Small intestine (tissue), 16 donors: ENCODE measurements at places on chromosomes 5 and 9.

GRCh38 chr5:148005788-148006520 is 57.8 kb upstream of the SPINK5 start:
- peak; percentile 1 for DNase-seq
- no peaks in the 10 kb centered on the region for H3K4me1 ChIP-seq
- no peaks in the 10 kb centered on the region for H3K27me3 ChIP-seq
- H3K4me3 ChIP-seq, result no peak overlapping the region
- H3K36me3 ChIP-seq, result no peaks in the 10 kb centered on the region

GRCh38 chr9:19828576-19829109 is 39.8 kb upstream of the SLC24A2 start:
- no peaks in the 10 kb centered on the region for H3K27me3 ChIP-seq
- DNase-seq, result no peak
- no peak overlapping the region for H3K27ac ChIP-seq
- H3K4me1 ChIP-seq, result no peaks in the 10 kb centered on the region
- H3K4me3 ChIP-seq, result no peak overlapping the region
- H3K36me3 ChIP-seq, result no peaks in the 10 kb centered on the region

DNA sequence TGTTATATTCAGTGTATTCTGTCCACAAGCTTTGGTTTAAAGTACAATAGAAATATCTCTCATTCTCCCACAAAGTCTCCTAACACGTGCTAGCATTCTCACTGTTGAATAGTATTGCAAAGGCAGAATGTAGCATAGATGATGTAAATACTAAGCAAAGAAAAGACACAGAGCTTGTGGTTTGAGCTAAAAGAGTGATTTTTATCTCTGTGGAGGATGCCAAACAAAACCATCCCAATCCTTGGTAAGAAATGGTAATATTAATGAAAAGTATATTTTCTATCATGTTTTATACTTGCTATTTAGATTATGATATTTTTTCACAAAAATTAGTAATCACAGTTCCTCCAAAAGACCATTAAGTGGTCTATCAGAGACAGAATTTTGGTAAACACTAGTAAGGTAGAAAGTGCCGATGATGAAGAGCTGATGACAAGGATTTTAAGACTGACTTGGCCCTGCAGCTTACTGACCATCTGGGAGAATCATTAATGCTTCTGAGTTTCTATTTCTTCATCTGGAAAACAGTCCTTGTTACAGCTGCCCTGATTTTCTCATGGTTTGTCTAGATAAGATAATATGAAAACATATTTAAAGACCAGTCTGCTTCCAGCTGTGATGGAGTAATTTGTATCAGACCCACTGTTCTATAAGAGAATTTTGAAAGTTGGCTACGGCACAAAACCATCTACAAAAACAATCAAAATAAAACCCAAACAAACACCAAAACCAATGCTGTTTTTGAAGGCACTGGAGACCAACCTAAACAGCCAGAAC is 510.2 kb downstream of the SPATA31D1 start:
- H3K4me3 ChIP-seq, result no peak overlapping the region
- H3K27me3 ChIP-seq, result no peaks in the 10 kb centered on the region
- DNase-seq, result no peak
- H3K4me1 ChIP-seq, result no peaks in the 10 kb centered on the region
- H3K36me3 ChIP-seq, result no peaks in the 10 kb centered on the region

GRCh38 chr5:95858023-95858461 is 35.5 kb upstream of the GLRX start:
- H3K27ac ChIP-seq, result no peak overlapping the region
- no peaks in the 10 kb centered on the region for H3K36me3 ChIP-seq
- no peak overlapping the region for H3K4me3 ChIP-seq
- peaks cover 13% of the 10 kb centered on the region for H3K4me1 ChIP-seq
- H3K27me3 ChIP-seq, result no peaks in the 10 kb centered on the region
- no peak for DNase-seq

- no peaks in the 10 kb centered on the region for H3K4me1 ChIP-seq
- H3K36me3 ChIP-seq, result no peaks in the 10 kb centered on the region
- no peak overlapping the region for H3K4me3 ChIP-seq
These were observed 96.6 kb upstream of the CD180 start for GRCh38 chr5:67293226-67293625.

- H3K36me3 ChIP-seq, result peaks cover 68% of the 10 kb centered on the region
- DNase-seq, result no peak
These were observed 17.6 kb downstream of the NDUFS6 start for GRCh38 chr5:1818784-1819183.

GRCh38 chr5:159027504-159027903 is 72.2 kb downstream of the EBF1 start:
- peaks cover 1% of the 10 kb centered on the region for H3K27me3 ChIP-seq
- no peak overlapping the region for H3K4me3 ChIP-seq
- H3K27ac ChIP-seq, result no peak overlapping the region
- no peaks in the 10 kb centered on the region for H3K4me1 ChIP-seq
- DNase-seq, result no peak

- no peak overlapping the region for H3K27ac ChIP-seq
- no peak overlapping the region for H3K4me3 ChIP-seq
- H3K36me3 ChIP-seq, result no peaks in the 10 kb centered on the region
- DNase-seq, result no peak
These were observed 155.4 kb downstream of the SEMA6A start for GRCh38 chr5:116419258-116419657.

DNA sequence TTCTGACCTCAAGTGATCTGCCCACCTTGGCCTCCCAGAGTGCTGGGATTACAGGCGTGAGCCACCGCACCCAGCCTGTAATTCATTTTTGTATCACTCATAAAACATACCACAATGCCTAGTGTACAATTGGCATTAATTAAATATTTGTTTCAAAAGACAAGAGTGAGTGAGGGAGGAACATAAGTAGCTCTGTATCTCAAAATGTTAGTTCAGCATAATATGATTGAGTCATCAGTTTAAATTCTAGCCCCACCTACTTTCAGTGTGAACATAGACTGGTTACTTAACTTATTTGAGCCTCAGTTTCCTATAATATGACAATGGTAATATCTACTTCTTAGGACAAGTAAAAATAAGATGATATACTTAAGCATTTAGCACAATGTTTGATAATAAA is 26.9 kb downstream of the INVS start:
- H3K36me3 ChIP-seq, result peaks cover 1% of the 10 kb centered on the region
- no peak for DNase-seq
- no peak overlapping the region for H3K27ac ChIP-seq
- H3K4me3 ChIP-seq, result no peak overlapping the region
- no peaks in the 10 kb centered on the region for H3K27me3 ChIP-seq

- H3K4me1 ChIP-seq, result no peaks in the 10 kb centered on the region
- H3K27me3 ChIP-seq, result no peaks in the 10 kb centered on the region
- no peak for DNase-seq
- H3K4me3 ChIP-seq, result no peak overlapping the region
- H3K27ac ChIP-seq, result no peak overlapping the region
- no peaks in the 10 kb centered on the region for H3K36me3 ChIP-seq
These were observed 291.8 kb upstream of the IRX4 start for GRCh38 chr5:2174538-2174937.

DNA sequence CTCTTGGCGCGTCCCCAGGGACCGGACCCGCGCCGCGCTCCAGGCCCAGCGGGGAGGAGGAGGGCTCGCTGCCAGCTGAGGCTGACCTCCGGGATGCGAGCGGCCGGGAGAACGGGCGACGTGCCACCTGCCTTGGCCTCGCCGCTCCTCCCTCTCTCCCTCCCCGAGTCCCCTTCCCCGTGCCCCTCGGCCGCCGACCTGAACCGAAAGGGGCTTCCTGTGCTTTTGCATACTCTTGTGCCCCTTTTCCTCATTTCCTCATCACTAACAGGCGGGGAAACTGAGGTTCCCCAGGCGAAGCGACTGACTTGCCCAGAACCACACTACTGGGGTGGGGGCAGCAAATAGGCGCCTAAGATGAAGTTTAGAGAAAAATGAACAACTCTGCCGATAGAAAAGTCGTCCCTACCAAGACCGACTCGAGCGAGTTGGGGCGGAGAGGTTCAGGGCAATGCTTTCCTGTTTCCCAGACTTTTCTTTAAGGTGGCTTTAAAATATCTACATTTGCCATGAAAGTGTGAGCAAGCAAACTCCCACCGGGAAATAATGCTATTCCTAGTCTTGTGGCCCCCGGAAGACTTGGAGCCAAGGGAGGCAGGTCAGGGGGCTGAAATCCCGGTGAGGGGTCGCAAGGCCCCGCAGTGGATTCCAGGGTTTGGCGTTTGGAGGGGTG is 580 bp upstream of the DUSP1 start:
- H3K4me1 ChIP-seq, result peaks cover 8% of the 10 kb centered on the region
- H3K27ac ChIP-seq, result peak overlapping the region; percentile 91
- peak overlapping the region; percentile 47 for H3K4me3 ChIP-seq
- DNase-seq, result peak; percentile 37
- H3K36me3 ChIP-seq, result peaks cover 25% of the 10 kb centered on the region
- no peaks in the 10 kb centered on the region for H3K27me3 ChIP-seq

DNA sequence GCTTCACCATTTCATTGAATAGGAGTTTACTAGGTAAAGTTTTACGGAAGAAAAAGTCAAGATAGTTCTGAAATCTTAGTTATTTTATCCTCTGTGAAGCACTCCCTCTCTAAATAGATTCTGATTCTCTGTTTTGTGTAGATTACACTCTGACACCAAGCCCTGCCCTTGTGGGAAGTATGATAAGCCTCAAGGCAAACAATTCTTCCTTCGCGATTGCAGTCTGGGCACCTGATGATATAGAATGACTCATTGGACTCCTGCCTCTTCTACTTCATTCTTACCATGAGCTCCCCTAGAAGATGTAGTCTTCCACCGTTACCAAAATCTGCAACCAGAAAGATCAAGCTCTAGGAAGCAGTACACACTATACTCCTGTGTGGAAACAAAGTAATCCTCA is 626.9 kb upstream of the PTGER4 start:
- no peak overlapping the region for H3K4me3 ChIP-seq
- H3K27me3 ChIP-seq, result no peaks in the 10 kb centered on the region
- no peak overlapping the region for H3K27ac ChIP-seq
- no peaks in the 10 kb centered on the region for H3K4me1 ChIP-seq

GRCh38 chr9:32956606-32957005 is 44.8 kb downstream of the APTX start:
- no peak overlapping the region for H3K27ac ChIP-seq
- H3K4me1 ChIP-seq, result no peaks in the 10 kb centered on the region
- no peak overlapping the region for H3K4me3 ChIP-seq
- DNase-seq, result no peak

DNA sequence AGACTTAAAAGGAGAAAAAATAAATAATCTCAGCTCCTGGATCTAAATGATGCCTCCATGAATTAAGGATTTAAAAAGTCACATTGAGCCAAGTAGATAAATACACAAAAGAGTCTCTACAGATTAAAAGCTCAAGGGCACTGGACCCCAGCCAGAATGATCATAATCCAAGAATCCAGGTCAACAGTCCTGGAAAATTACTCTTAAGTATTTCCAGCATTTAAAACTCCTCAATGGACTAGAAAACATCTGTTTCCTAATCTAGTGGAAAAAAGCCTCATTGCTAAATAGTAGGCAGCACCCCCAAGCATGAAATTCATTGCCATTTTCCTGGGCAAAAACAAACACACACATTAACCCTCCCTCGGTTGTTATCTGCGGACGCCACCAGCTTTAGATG is 96.8 kb downstream of the FRMD3 start:
- no peak overlapping the region for H3K4me3 ChIP-seq
- H3K4me1 ChIP-seq, result no peaks in the 10 kb centered on the region
- H3K27me3 ChIP-seq, result no peaks in the 10 kb centered on the region
- H3K27ac ChIP-seq, result no peak overlapping the region

DNA sequence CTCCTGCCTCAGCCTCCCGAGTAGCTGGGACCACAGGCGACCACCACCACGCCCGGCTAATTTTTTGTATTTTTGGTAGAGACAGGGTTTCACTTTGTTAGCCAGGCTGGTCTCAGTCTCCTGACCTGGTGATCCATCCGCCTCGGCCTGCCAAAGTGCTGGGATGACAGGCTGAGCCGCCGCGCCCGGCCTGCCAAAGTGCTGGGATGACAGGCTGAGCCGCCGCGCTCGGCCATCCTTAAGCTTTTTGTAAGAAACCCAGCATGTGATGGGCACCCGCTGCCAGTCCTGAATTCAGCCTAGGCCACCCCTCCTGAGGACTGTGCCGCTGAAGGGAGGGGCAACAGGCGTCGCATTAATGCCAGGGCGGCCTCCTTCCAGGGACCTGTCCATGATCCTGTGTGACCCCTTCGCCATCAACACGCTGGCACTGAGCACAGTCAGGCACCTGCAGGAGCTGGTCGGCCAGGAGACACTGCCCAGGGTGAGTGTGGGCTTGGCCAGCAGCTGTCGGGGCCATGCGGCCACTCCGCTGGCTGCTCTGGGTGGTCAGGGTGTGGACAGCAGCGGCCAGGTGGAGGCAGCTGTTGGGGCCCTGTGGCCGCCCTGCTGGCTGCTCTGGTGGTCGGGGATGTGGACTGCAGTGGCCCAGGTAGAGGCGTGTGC is 10.5 kb downstream of the NELFB start:
- H3K27ac ChIP-seq, result no peak overlapping the region
- H3K4me1 ChIP-seq, result peaks cover 3% of the 10 kb centered on the region
- H3K36me3 ChIP-seq, result peaks cover 7% of the 10 kb centered on the region
- no peaks in the 10 kb centered on the region for H3K27me3 ChIP-seq
- no peak overlapping the region for H3K4me3 ChIP-seq
- DNase-seq, result no peak

GRCh38 chr9:36138901-36139300 is 2.4 kb downstream of the GLIPR2 start:
- peaks cover 4% of the 10 kb centered on the region for H3K4me1 ChIP-seq
- no peaks in the 10 kb centered on the region for H3K36me3 ChIP-seq
- no peak overlapping the region for H3K4me3 ChIP-seq
- no peak for DNase-seq
- H3K27ac ChIP-seq, result no peak overlapping the region
